ENCODE measurements at places on chromosomes 11 and 22. TPM values are rescaled to one million over a fixed set of nuclear protein-coding genes. Genes with fewer than 3 reads are reported as not detected.

CHEK2 gene
- total RNA-seq: 11.2 TPM

WBP2NL gene
- not detected for total RNA-seq

- DNase-seq: no peak
- H3K4me3 ChIP-seq: peak within 1 kb of the TSS; percentile 34
- peaks cover 12% of the 10 kb centered on the region for H3K36me3 ChIP-seq
- peaks cover 18% of the 10 kb centered on the region for H3K27me3 ChIP-seq
- H3K4me1 ChIP-seq: peaks cover 18% of the 10 kb centered on the region
These were observed at the start of gene GAL3ST3 for GRCh38 chr11:66048547-66049323. TSS of gene GAL3ST3 (minus strand) at chr11:66049161. CDS start at chr11:66045415, 3,746 bp downstream.

- H3K4me1 ChIP-seq: peaks cover 14% of the 10 kb centered on the region
- H3K27me3 ChIP-seq: peaks cover 3% of the 10 kb centered on the region
- H3K36me3 ChIP-seq: no peaks in the 10 kb centered on the region
- DNase-seq: no peak
- H3K4me3 ChIP-seq: no peak overlapping the region
- no peak overlapping the region for H3K27ac ChIP-seq
These were observed 894.2 kb downstream of the NTM start for GRCh38 chr11:132264616-132265015.

DNA sequence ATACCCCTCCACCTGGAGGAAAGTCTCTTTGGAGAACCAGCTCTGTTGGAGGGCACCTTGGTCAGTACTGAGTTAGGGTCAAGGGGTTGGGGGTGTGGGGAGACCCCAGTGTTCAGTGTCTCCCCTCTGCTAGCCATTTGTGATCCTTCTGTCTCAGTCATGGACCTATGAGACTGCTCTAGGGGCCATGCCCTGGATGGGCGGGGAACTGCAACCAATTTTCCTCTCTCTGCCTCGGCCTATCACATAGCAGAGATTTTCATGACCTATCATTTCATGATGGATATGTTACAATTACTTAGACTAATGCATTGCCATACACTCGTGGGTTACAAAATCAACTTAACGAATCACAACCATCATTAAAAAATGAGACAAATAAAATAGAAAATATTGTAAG, 7.4 kb downstream of the OTOG start:
- no peak for DNase-seq
- H3K36me3 ChIP-seq: no peaks in the 10 kb centered on the region
- H3K4me1 ChIP-seq: peaks cover 5% of the 10 kb centered on the region
- no peak overlapping the region for H3K4me3 ChIP-seq
- peaks cover 11% of the 10 kb centered on the region for H3K27me3 ChIP-seq

DNA sequence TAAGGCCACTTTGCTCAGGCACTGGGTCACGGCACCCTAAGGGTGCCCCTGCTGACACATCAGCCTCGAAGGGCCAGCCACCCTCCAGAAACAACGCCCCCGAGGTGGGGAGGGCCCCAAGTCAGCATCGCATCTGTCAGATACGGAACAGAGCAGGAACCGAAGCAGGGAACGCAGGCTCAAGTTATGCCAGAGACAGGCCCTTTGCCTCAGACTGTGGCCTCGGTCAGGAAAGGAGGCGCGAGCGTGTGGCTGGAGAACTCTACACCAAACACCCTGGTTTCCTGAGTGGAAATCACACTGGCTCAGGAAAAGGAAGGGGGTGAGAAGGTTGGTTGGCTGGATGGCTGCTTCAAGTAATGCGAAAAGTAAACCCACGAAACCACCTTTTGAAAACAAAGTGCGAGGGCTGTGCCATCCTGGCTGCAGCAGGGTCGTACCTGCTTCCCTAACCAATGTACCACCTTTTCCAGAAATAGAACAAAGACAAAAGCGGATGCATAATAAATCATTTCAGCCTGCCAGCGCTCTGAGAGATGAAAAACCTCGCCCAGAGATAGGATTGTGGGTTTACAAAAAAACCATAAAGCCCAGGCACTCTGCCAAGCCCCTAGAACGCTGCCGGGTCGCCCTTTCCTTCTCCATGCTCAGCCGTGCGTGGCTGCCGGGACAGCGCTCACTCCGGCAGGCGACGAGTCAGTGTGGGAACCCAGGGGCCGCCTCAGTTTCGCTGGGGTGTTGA, 38.6 kb downstream of the TRMU start:
- H3K27ac ChIP-seq: no peak overlapping the region
- peaks cover 17% of the 10 kb centered on the region for H3K27me3 ChIP-seq
- no peak for DNase-seq
- H3K36me3 ChIP-seq: peaks cover 14% of the 10 kb centered on the region
- H3K4me3 ChIP-seq: peak overlapping the region; percentile 21

GRCh38 chr11:12494699-12495098, 117.3 kb downstream of the PARVA start:
- no peak for DNase-seq
- H3K4me3 ChIP-seq: no peak overlapping the region
- no peaks in the 10 kb centered on the region for H3K27me3 ChIP-seq
- H3K36me3 ChIP-seq: peaks cover 8% of the 10 kb centered on the region
- no peak overlapping the region for H3K27ac ChIP-seq

DNA sequence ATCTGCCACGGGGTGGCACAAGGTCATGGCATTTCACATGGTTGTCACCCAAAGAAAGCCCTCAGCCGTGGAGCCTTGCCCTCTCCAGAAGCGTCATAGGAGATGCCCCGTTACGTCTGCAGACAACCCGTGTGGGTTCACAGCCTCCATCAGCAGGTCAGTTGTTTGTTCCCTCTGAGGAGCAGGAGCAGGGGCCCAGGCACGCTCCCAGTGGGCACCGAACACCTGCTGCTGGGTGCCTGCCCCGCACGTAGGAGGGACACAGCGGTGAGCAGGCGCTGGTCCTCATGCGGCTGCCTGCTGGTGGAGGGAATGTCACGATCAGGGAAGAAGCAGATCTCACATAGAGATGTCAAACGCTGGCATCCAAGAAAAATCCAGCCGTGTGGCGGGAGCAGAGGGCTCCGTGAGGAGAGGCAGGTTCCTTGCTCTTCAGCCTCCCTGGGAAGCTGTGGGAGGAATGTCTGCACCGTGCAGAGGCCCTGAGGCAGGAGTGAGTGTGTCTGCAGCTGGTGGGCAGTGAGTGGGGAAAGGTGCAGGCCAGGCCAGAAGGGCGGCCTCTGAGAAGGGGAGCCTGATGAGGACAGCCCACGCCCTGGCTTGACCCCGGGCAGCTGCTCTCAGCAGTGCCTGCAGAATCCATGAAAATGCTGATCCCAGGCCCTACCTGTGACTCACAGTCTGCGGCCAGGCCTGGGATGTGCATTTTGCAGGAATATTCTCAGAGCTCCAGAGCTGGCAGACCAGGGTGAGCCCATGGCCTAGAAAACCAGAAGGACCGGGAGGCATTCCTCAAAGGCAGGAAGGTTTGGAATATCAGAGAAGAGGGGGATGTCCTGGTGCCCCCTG, 36.4 kb upstream of the TH start:
- H3K27ac ChIP-seq: no peak overlapping the region
- H3K4me3 ChIP-seq: no peak overlapping the region
- peaks cover 4% of the 10 kb centered on the region for H3K4me1 ChIP-seq
- DNase-seq: peak; percentile 1
- H3K27me3 ChIP-seq: peaks cover 6% of the 10 kb centered on the region

- peak overlapping the region; percentile 54 for H3K27ac ChIP-seq
- H3K4me3 ChIP-seq: no peak overlapping the region
- peaks cover 12% of the 10 kb centered on the region for H3K4me1 ChIP-seq
- peaks cover 10% of the 10 kb centered on the region for H3K36me3 ChIP-seq
These were observed 100.0 kb downstream of the AMBRA1 start for GRCh38 chr11:46493791-46494190.

GRCh38 chr11:107804211-107804610, 54.4 kb downstream of the SLC35F2 start:
- H3K4me3 ChIP-seq: no peak overlapping the region
- DNase-seq: no peak
- no peaks in the 10 kb centered on the region for H3K36me3 ChIP-seq
- no peaks in the 10 kb centered on the region for H3K4me1 ChIP-seq
- H3K27ac ChIP-seq: no peak overlapping the region
